ENCODE measurements at places on chromosomes 3 and 15. TPM values are rescaled to one million over a fixed set of nuclear protein-coding genes. Genes with fewer than 3 reads are reported as not detected.

Gene TRIM42
- total RNA-seq = not detected

GRCh38 chr3:169145540-169146178 is 517.9 kb downstream of the MECOM start:
- H3K27me3 ChIP-seq = peaks cover 72% of the 10 kb centered on the region
- H3K27ac ChIP-seq = no peak overlapping the region
- no peaks in the 10 kb centered on the region for H3K4me1 ChIP-seq

GRCh38 chr3:190036631-190037030 is 84.1 kb downstream of the P3H2 start:
- H3K27me3 ChIP-seq = no peaks in the 10 kb centered on the region
- H3K36me3 ChIP-seq = no peaks in the 10 kb centered on the region
- peak; percentile 56 for DNase-seq
- H3K4me3 ChIP-seq = no peak overlapping the region

- H3K4me1 ChIP-seq = peaks cover 4% of the 10 kb centered on the region
- H3K4me3 ChIP-seq = no peak overlapping the region
- no peak overlapping the region for H3K27ac ChIP-seq
- no peaks in the 10 kb centered on the region for H3K27me3 ChIP-seq
- H3K36me3 ChIP-seq = no peaks in the 10 kb centered on the region
These were observed 8.9 kb upstream of the COMMD4 start for GRCh38 chr15:75327005-75327404.

- H3K27me3 ChIP-seq = no peaks in the 10 kb centered on the region
- DNase-seq = no peak
- peaks cover 7% of the 10 kb centered on the region for H3K4me1 ChIP-seq
- H3K36me3 ChIP-seq = no peaks in the 10 kb centered on the region
These were observed 51.6 kb upstream of the MRPS22 start for GRCh38 chr3:139292192-139292591.

DNA sequence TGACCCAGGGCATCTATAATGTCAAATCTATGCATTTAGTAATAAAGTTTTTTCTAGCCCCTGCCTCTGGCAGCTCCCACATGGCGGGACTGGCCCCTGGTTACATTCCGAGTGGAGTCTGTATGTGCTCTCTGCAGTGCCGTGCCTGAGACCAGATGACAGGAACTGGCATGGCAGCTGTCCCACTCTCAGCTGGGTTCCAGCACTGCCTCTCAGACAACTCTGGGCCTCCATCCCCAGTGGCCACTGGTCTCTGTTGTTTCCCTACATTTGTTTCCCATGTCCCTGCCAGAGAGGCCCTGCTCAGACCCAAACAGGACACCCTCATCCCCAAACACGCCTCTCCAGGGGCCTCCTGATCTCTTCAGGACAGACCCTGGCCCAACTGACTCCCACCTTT is 109.3 kb downstream of the OCA2 start:
- no peaks in the 10 kb centered on the region for H3K27me3 ChIP-seq
- no peaks in the 10 kb centered on the region for H3K36me3 ChIP-seq
- no peak overlapping the region for H3K27ac ChIP-seq
- no peak for DNase-seq
- H3K4me3 ChIP-seq = no peak overlapping the region

- H3K4me1 ChIP-seq = no peaks in the 10 kb centered on the region
- no peak overlapping the region for H3K4me3 ChIP-seq
- DNase-seq = no peak
- no peaks in the 10 kb centered on the region for H3K27me3 ChIP-seq
- no peak overlapping the region for H3K27ac ChIP-seq
These were observed 9.0 kb downstream of the MTFMT start for GRCh38 chr15:65020419-65020818.

Gene TAGLN3
- 12.8 TPM for total RNA-seq

GRCh38 chr3:4355401-4356219 is 52.4 kb downstream of the SETMAR start:
- H3K27me3 ChIP-seq = no peaks in the 10 kb centered on the region
- DNase-seq = peak; percentile 80
- H3K36me3 ChIP-seq = no peaks in the 10 kb centered on the region
- H3K4me1 ChIP-seq = peaks cover 14% of the 10 kb centered on the region
- H3K4me3 ChIP-seq = no peak overlapping the region

- no peak overlapping the region for H3K27ac ChIP-seq
- H3K4me1 ChIP-seq = no peaks in the 10 kb centered on the region
- no peaks in the 10 kb centered on the region for H3K36me3 ChIP-seq
- H3K4me3 ChIP-seq = no peak overlapping the region
- DNase-seq = no peak
These were observed 44.6 kb downstream of the ERC2 start for GRCh38 chr3:56423661-56424099.

Gene EFHB
- 0.84 TPM for total RNA-seq

GRCh38 chr15:64429448-64429847 is 30.9 kb upstream of the ZNF609 start:
- H3K36me3 ChIP-seq = no peaks in the 10 kb centered on the region
- H3K27ac ChIP-seq = peak overlapping the region; percentile 56
- no peak for DNase-seq
- peaks cover 13% of the 10 kb centered on the region for H3K4me1 ChIP-seq

DNA sequence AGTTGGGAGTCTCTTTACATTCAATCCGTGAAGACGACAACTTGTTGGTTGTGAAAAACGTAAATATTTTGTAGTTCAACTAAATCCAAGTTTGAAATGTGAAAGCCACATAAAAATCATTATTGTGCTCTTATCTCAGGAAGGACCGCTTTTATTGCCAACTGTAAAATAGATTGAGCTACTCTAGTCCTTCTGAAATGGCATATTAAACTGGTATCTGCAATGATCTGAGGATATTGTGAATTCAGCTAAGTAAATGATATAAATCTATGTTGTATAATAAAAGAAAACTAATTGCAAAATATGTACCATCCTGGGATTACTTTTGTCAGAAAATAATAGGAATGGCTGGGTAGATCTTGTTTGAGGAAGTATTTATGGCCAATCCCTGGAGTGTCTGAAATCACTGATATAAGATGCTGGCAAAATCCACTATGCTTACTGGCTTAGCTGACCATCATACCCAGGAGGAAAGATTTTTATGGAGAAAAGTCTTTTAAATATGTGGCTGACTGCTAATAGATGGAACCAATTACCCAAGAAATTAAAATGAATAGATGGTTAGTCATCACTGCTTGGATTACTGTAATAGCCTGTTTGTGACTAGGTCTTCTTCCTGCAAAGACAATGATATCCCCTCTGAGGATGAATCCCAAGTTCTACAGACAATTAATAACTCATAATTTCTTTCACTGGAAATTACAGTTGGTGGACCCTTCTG is 191.8 kb downstream of the SEMA6D start:
- no peak for DNase-seq
- H3K4me1 ChIP-seq = no peaks in the 10 kb centered on the region
- H3K27me3 ChIP-seq = no peaks in the 10 kb centered on the region

Gene CCK
- not detected for total RNA-seq

Gene MASP1
- total RNA-seq = 5.6 TPM

DNA sequence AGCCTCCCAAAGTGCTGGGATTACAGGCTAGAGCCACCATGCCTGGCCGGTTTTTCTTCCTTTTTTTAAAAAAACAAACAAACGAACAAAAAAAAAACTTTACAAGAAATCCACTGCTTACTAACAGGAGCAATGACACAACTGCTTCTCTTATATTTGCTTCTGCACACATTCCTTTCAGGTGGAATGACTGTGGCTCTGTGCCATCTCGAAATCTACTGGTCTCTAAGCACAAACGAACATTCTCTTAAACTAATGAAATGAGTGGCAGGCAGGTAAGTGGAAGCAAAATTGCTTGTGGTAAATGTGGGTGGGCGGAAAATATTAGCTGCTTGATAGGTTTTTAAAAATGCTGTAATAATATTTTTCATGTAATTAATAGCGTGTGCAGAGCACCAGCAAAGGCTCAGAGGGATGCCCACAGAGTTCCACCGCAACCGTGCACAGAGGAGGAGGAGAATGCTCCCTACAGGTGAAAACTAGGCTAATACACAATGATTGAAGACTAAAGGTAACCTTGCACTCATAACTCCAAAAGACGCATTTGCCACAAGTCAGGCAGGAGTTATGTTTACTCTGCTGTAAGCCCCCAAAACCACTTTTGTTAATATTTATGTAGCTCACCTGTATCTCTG is 77.4 kb downstream of the LSAMP start:
- no peak overlapping the region for H3K27ac ChIP-seq
- H3K27me3 ChIP-seq = no peaks in the 10 kb centered on the region

DNA sequence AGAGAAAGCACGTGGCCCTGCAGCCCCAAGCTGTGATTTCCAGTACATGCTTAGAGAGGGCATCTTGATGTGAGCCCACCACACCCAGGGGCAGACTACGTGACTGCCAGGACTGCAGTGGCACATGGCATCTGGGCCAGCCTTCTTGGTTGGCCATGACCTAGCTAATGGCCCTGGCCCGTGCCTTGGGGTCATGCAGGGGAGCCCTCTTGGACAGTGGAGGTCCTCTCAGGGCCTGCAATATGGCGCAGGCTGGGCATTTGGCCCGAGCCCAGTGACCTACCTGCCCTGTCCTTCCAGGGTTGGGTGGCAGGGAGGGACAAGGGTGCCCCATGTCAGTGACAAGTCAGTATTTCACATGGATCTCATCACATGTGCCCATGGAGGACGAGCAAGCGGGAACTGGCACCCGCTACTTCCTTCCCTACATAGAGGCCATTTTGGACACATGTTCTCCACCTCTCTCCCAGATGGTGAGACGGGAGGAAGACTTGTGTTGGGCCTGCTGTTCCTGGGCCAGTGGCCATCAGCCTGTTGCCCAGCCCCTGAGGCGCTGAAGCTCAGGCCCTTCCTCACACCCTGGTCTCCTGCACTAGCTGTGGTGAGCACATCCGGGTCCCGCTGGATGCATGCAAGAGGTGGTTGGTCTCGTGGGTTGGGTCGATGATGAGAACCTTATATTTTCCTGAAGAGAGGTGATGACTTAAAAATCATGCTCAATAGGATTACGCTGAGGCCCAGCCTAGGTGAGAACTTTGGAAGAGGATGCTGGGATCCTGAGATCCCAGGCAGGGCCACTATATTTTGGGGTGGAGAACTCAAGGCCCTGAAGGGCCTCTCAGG is 195.6 kb downstream of the UBE3A start:
- DNase-seq = peak; percentile 9
- no peaks in the 10 kb centered on the region for H3K27me3 ChIP-seq
- H3K27ac ChIP-seq = no peak overlapping the region
- no peaks in the 10 kb centered on the region for H3K4me1 ChIP-seq

- no peak for DNase-seq
- H3K4me1 ChIP-seq = no peaks in the 10 kb centered on the region
- H3K36me3 ChIP-seq = no peaks in the 10 kb centered on the region
- no peak overlapping the region for H3K27ac ChIP-seq
These were observed 56.5 kb downstream of the ADAMTSL3 start for GRCh38 chr15:83710452-83710851.

Gene SEMA5B
- total RNA-seq = 2.1 TPM

Gene SNTN
- total RNA-seq = not detected

Gene INSYN1
- 4.1 TPM for total RNA-seq

Gene SPATA12
- 0.80 TPM for total RNA-seq

GRCh38 chr3:124800076-124800475 is 69.8 kb downstream of the UMPS start:
- H3K36me3 ChIP-seq = peaks cover 8% of the 10 kb centered on the region
- DNase-seq = no peak
- peaks cover 21% of the 10 kb centered on the region for H3K4me1 ChIP-seq
- H3K27me3 ChIP-seq = no peaks in the 10 kb centered on the region
- H3K4me3 ChIP-seq = no peak overlapping the region

DNA sequence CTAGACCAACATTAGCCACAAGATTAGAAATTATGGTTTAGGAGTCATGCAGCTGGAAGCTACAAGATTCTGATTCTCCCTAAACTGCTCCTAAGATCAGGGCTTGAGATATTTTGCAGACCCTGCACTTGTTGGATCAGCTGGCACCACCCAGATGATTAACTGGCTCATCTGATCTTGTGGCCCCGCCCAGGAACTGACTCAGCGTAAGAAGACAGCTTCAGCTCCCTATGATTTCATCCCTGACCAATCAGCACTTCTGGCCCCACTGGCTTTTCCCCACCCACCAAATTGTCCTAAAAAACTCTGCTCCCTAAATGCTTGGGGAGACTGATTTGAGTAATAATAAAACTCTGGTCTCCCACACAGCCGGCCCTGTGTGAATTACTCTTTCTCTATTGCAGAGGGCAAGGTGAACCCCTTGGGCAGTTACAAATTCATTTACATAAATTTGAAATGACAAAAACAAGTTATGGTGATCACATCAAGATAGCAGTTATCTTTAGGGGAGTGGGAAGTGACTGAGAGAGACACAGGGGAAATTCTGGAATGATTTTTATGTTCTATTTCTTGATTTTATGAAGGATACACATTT is 76.5 kb downstream of the CD200R1L start:
- H3K4me1 ChIP-seq = no peaks in the 10 kb centered on the region
- no peak for DNase-seq
- no peak overlapping the region for H3K27ac ChIP-seq
- H3K36me3 ChIP-seq = no peaks in the 10 kb centered on the region

DNA sequence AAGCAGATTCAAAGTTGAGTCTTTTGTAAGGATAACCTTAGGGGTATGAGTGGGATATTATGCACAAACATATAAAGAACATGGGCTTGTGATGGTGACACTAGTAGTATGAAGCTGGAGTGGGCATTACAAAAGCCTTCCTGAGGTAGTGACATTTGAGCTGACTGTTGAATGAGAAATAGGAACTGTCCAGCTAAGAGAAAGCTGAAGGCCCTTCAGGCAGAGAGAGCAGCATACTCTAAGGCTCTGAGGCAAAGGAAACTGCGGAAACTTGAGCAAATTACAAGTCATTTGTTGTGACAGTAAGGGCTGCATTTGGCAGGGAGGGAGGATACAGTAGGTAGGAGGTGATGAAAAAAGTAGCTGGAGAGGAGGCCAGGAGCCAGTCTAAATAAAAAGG is 190.7 kb upstream of the CD96 start:
- H3K36me3 ChIP-seq = no peaks in the 10 kb centered on the region
- H3K27me3 ChIP-seq = no peaks in the 10 kb centered on the region
- no peak for DNase-seq
- no peaks in the 10 kb centered on the region for H3K4me1 ChIP-seq

Gene TLR9
- not detected for total RNA-seq
